Cardiac ventricle fibroblast (primary cell): ENCODE measurements at places on chromosomes 7 and 10. TPM values are rescaled to one million over a fixed set of nuclear protein-coding genes. Genes with fewer than 3 reads are reported as not detected.

AGMO gene
- 0.69 and 1.2 TPM in 2 replicates for total RNA-seq

DIP2C gene
- total RNA-seq = 10.2 and 11.3 TPM in 2 replicates

PRKAR2B gene
- total RNA-seq = 9.3 and 11.1 TPM in 2 replicates

MSMB gene
- total RNA-seq = not detected in 2 replicates

REEP3 gene
- total RNA-seq = 63.5 and 74.9 TPM in 2 replicates

WDR86 gene
- total RNA-seq = 2.4 and 4.6 TPM in 2 replicates

SNX10 gene
- total RNA-seq = 0.05 and 0.06 TPM in 2 replicates

ABCA13 gene
- not detected in 2 replicates for total RNA-seq

ZYX gene
- total RNA-seq = 120 and 135 TPM in 2 replicates

NACAD gene
- total RNA-seq = 1.7 TPM in 2 replicates

NCF1 gene
- not detected in 2 replicates for total RNA-seq

SUPV3L1 gene
- total RNA-seq = 12.6 and 14.6 TPM in 2 replicates

TMEM270 gene
- total RNA-seq = not detected in 2 replicates

KIF11 gene
- 3.2 and 3.5 TPM in 2 replicates for total RNA-seq

ASZ1 gene
- total RNA-seq = not detected in 2 replicates

PRR15 gene
- 4.2 and 4.8 TPM in 2 replicates for total RNA-seq

ZNF680 gene
- total RNA-seq = 12.5 and 17.3 TPM in 2 replicates

PON3 gene
- total RNA-seq = 0.12 and 0.39 TPM in 2 replicates

PLXDC2 gene
- 7.5 and 10.0 TPM in 2 replicates for total RNA-seq

JCAD gene
- total RNA-seq = 9.7 and 12.9 TPM in 2 replicates

SPDYE16 gene
- total RNA-seq = 0.75 TPM in 1 of 2 replicates, not detected in the other

ADIRF gene
- total RNA-seq = 13.2 and 14.4 TPM in 2 replicates

GPR15LG gene
- total RNA-seq = not detected in 2 replicates

HOXA1 gene
- not detected in 2 replicates for total RNA-seq

SLC16A9 gene
- total RNA-seq = 0.37 and 0.59 TPM in 2 replicates

ZNF425 gene
- 2.4 and 3.5 TPM in 2 replicates for total RNA-seq

RBP4 gene
- total RNA-seq = 5.8 and 6.4 TPM in 2 replicates

SP8 gene
- not detected in 2 replicates for total RNA-seq

GRID2IP gene
- not detected in 2 replicates for total RNA-seq

SRRM3 gene
- total RNA-seq = 6.8 and 7.9 TPM in 2 replicates

SLC26A5 gene
- not detected in 2 replicates for total RNA-seq

SPDYE5 gene
- not detected in 2 replicates for total RNA-seq

ZNF277 gene
- total RNA-seq = 19.3 and 21.3 TPM in 2 replicates

ACTR3C gene
- total RNA-seq = under 0.01 TPM in 1 of 2 replicates, not detected in the other
